ENCODE measurements at places on chromosomes 4 and X.

DNA sequence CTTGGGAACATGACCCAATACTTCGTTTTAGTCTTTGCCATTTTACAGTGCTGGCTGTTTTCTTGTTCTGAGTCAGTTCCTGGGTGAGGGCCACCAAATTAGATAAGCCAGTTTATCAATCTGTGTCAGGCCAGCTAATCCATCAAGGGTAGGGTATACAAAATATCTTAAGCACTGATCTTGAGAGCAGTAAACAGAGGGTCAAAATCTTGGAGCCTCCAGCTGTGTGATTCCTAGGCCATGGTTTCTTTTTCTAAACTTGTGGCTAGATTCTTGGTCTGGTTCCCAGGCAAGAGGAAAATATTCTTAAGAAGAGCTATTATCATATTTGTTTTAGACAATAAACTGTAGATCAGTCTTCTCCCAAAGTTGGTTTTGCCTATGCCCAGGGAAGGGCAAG lies 1396.6 kb upstream of the PABPC4L start:
- no peak for DNase-seq

- DNase-seq, result no peak
Measured at GRCh38 chr4:123767806-123768205, 371.2 kb downstream of the SPRY1 start.

- no peak for DNase-seq
Measured at GRCh38 chrX:11296051-11296450, 2.8 kb downstream of the AMELX start.

DNA sequence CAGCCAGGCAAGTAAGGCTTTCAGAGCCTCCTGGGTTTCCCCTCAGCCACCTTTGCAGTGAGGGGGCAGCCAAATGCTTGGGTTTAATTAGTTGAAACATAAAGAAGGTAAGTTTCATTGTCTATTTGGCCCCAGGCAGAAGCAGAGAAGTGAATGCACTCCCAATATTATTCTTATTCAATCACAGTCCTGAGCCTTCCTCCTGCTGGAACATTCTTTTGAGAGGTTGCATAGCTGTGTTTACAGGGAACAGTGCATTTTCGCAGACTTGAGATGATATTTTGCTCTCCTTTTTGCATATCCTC lies 13.9 kb downstream of the SLC2A9 start:
- DNase-seq, result no peak

GRCh38 chr4:155984106-155984797 lies 30.6 kb upstream of the CTSO start:
- DNase-seq, result no peak

DNA sequence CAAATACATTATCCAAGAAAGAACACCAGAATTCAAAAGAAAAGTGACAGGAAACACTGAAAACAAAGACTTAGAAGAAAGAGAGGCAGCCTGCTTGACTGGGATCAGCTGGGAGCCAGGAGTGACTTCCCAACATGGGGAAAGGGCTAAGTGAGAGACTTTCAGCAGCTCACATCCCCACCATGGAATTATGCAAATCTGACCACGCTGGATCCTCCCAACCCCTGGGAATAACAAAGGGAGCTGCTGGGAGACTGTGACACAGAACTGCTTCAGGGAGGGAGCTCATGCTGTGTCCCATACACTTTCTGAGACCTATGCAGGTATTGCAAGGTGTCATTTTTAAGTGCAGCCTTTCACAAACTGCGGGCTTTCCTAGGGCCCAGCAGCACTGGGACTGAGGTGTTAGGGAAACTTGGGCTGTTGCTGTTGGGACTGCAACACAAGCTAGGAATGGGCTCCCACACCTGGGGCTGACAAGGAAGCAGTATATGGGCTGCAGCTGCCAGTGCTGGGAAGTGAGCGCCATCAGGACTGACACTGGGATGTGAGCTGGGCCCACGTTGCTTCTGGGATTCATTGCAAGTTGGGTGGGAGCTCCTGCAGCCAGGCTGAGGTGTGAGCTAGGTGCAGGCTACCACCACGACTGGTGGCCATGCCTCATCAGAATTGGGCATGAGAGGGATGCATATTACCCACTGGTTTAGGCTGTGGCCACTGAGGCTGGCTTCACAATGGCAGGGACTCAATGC lies 139.1 kb downstream of the KDR start:
- no peak for DNase-seq

DNA sequence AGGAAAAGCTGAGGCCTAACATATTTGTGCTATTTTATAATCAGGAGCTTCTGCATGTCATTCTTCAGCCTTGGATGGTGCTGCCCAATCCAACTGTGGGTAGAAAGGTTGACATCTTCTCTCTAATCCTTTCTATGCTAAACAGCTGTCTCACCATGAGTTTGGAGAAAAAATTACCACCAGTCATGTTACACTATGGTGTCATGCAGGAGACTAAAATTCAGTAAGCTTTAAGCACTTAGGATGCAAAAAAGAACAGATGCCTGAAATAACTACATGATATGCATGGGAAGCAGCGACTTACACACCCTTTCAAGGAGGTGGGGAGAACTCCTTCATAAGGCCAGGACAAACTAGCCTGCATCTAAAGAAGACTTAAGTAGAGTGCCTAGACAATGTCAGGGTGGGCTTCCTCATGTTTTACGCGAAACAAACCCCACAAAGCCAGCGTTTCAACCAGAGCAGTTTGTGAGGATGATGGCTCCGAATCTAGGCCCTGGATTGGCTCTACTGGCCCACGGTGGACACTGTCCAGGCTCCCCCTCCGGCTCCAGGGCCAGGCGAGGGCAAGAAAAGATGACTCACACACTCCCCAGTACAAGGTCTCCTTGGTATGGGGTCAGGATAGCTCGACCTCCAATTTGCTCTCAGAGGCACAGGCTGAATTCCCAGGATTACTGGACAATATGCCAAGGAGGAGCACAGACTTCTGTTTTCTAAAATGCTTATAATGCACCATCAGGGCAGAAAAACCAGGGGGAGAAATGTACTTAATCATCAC lies 45.1 kb downstream of the STX18 start:
- no peak for DNase-seq

DNA sequence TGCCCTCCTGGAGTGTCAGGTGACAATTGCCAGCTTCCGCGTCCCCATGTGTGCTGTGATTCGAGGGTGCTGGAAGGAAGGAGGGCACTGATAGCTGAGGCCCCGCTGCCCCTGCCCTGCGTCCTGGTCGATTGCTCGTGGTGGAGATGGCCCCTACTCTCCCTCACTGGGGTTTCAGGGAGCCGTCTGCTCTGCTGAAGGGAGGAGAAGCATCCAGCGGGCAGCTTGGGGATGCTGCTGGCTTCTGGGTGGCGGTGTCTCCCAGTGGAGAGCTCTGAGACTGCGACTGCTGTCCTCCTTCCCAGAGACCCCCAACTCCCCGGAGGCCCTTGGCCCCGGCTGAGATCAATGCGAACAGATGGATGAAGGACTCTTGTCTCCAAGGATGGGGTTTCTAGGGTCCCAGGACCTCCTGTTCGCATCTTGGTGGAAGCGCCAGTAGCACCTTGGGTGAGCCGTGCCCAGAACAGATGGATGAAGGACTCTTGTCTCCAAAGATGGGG lies 98.6 kb downstream of the PSAPL1 start:
- no peak for DNase-seq

GRCh38 chr4:112593438-112594133 lies 43.1 kb downstream of the ZGRF1 start:
- no peak for DNase-seq

DNA sequence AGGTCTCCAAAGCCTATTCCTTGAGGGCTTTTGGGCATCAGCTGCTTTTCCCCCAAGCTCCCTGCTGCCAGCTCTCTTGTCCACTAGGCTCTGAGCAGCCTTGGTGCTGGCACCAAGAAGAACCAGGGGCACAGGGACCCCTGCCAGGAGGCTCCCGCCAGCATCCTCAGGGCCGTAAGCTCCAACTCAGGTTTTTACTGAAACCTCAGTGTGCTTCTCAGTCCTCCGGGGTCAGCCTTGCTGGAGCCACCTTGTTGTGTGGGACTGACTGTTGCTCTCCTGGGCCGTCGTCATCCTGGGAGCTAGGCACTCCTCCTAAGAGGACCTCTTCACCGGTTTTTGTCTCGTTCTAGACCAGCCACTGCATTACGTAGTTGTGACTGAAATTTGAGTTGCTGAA lies 38.9 kb downstream of the NOP14 start:
- no peak for DNase-seq

DNA sequence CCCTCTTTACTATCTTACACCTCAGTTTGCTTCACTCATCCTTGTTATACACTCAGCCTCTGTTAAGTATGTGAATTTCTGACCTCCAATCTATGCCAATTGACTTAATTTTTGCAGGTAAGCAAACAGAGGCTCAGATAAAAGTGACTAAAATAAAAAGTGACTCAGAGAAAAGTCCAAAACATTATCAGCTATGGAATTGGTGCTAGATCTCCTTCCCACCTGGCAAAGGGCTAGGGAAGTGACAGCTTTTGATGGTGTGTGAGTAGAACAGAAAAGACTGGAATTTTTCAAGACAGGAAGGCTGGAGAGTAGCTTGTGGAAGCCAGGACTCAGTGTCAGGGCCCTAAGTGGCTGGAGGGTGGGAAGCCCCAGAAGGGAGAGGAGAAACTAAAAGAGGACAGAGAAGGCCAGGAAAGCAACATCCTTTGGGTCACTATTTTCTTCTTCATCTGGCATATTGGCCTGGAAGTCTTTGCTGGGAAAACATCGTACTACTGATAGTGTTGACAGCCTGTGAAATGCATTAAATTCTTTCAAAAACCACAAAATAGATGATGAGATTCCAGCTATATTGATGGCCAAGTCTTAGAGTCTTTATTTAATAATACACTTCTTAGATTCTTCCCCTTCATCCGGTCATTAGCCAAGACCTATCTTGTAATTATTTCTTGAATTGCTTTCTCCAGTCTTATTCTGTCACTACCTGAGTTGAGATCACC lies 392.8 kb downstream of the RAPGEF2 start:
- DNase-seq, result no peak

- no peak for DNase-seq
Measured at GRCh38 chrX:37818031-37818430, 29.3 kb downstream of the DYNLT3 start.

DNA sequence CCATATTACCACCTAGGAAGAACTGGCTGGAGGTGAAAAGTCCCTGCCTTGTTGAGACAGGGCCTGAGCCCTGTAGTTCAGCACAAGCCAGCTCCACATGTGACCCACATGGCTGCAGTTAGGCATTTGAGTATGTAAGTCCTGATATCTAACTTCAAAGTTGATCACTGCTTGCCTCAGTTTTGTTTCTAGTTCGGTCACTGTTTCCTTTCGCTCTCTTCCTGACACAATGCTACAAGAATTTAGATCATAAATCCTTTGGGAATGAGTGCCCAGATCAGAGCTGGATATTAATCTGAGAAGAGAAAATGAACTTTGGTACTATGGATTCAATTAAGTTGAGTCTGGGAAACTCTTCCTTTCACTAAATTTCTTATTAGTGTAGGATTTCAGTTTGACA lies 48.4 kb downstream of the AKAP4 start:
- no peak for DNase-seq

DNA sequence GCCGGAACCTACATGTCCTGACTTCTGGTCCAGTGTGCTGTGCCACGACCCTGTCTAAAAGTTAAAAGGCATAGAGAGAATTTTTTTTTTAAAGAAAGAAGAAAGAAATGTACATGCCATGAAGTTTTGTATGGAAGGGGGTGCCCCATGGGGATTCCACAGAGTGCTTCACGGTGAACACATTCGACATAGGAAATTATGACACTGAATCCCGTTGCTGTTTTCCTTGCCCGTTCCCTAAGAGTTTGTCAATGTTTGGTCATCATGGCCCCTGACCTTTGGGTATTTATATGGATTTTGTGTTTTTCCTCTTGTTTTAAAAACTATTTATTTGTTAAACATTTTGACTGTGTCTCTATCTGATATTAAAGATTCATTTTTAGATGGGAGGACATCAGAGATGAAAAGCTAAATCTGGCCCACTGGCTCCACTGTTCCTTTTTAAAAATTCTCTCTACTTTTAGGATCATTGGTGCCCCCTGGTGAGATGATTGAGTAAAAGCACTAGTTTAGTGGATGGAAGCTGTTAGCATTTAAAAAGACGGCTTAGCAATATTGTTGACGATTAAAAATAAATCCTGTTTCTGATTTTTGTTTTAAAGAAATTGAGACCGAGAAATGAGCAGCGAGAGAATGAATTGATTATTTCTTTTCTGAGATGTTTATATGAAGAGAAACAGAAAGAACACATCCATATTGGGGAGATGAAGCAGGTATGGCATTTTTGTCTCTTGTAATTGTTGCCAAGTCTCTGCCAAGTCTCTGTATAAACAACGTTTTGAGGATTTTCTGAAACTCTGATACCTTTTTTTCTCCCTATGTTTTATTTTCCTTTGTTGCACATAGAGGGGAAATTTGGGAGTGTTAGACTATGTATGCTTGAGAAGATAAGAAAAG lies 75.0 kb downstream of the PTTG2 start:
- DNase-seq, result no peak

DNA sequence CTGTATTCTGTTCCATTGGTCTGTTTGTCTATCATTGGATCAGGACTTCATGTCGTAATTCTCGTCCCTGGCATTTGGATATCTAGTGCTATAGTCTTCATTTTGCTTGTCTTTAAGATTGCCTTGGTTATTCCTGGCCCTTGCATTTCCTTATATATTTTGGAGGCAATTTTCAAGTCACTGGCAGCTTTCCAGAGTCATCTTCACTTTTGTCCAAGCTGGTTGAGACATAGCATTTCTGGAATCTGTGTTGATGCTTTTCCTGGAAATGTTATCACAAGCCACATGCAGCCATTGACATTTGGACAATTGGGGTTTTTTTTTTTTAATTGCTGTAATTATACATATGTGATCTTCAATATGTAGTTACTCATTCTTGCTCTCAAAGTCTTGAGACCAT lies 45.2 kb upstream of the HGFAC start:
- no peak for DNase-seq

DNA sequence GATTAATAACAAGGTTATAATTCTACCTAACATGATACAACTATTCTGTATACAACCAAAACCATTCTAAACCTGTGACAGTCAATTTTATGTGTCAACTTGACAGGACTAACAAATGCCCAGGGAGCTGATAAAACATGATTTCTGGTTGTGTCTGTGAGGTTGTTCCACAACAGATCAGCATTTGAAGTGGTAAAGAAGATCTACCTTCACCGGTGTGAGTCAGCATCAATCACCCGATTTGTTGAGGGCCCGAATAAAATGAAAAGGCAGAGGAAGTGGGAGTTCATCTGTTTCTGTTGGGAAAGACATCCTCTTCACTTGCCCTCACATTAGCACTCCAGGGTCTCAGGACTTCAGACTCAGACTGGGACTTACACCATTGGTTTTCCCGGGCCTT lies 187.9 kb downstream of the MAB21L2 start:
- no peak for DNase-seq

DNA sequence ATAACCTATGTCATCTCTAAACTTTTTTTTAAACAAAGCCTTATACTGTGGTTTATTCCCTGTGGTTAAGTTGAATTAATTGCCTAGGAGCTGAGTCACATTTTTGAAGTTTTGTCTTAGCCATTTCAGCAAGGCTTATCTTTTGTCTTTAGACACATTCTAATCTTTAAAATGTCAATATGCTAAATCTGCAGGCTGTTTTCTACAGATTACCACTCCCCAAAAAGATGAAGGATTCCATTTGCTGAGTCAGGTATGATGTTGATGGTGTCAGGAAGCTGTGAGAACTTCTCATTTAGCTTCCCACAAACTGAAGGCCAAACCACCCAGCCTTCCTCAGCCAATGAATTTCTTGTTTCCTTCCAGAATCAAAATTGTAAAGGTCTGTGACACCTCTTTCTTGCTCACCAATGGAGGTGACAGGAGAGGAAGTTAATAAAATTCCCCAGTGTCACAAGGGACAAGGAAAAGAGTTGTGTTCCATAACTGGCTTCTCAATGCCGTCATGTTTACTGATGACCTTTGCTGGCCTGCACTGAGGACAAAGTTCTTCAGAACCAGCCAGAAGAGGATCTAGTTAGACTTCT lies 3.7 kb upstream of the CXCL6 start:
- DNase-seq, result no peak
